Fibroblast of gingiva (primary cell): ENCODE measurements at places on chromosomes 3 and 15.

DNA sequence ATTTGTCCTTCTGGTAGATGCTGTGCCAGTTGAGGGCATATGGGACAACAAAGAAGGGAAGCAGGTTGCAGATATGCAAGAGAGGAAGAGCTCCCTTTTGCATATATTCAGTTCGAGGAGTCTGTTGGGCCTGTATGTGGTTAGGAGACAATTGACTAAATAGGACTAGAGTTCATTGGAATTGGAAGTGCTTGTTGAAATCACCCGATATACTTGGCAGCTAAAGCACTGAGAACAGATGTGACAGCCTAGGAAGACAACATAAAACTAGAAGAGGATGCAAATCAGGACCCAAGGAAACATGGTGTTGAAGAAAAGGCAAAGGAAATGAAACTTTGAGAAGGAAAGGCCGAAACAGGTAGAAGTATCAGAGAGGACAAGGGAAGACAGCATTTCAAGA, 215.2 kb upstream of the P2RY1 start:
- DNase-seq: no peak

- peak; percentile 97 for DNase-seq
Measured at GRCh38 chr15:65869126-65869953, at the start of gene RAB11A. Gene RAB11A (plus strand): TSS chr15:65869491. CDS start chr15:65869586, 95 bp downstream.

DNA sequence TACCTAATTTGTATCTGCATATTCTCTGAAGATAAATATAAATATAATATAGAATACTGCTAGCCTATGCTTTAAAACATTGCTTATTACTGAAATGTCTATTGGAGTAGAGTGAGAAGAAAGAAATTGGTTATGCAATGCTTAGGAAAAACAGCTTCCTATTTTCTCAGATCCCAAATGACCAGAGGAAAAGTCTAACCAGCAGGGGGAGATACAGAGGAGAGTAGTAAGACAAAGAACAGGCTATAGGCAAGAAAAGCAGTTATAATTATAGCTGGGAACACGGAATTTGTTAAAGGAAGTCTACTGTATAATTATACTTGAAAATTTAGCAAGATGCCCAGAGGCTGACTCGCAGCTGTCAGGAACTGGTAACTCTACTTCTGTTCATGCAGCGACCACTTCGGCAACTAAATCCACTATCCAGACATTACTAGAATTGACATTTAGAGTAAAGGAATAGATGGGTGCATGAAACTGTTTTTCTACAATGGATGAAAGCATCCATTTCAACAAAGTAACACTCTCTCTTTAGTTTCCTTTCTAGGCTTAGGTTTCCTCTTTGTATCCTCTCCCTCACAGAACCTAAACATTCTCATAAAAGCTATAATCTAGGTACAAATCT, 97.2 kb downstream of the TBC1D5 start:
- peak; percentile 70 for DNase-seq

DNA sequence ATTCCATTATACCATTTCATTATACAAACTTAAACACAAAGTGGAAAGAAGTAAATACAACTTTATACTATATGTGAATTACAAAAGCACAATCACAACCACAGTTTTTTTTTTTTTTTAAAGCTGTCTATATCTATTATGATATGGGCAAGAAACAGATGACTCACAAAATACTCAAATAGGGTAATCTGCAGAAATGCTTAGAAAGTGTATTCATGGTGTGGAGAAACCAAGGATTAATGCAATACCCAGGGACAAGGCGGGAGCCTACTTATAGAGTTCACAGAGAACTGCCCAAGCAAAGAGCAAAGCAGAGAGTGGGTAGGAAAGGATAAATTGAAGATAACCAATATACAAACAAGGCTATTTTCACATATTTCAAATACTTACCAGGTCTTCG, 332.0 kb downstream of the FHIT start:
- DNase-seq: no peak

DNA sequence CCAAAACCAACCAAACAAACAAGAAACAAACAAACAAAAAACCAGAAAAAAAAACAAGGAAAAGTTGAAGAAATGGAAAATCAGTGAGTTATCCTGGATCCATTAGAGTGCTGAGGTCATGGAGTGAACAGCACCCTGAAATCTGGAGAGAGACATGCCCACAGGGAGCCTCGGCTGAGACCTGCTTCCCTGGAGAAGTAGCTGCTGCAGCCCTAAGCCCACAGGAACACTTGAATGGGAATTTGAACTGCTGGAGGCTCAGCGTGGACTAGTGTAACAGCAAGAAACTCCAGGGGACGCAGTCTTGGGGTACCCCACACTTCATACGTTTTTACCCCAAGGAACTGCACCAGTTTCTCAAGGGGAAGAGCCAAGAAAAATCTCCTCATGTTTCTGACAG, 144.1 kb upstream of the UBE3A start:
- DNase-seq: no peak

GRCh38 chr3:142977399-142977728, 13.9 kb upstream of the PAQR9 start:
- DNase-seq: no peak

- DNase-seq: no peak
Measured at GRCh38 chr3:127161236-127161635, 31.7 kb upstream of the PRR23E start.

DNA sequence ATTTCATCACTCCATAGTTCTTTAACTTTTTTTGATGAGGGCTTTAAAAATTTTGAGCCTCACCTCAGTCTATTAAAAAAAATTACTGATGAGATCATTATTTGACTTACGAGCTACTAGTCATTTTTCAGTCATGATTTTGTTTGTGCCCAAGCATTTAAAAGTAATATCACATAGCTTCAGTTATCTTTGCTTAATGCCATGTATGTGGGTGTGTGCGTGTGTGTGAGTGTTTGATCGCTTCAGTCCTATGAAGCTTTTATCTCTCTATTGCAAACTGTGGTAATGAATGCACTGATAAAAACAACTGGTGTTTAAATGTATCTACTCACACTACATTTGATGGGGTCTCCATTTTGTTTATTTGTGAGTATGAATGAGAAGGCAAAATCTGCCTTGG, 49.8 kb downstream of the RSRC1 start:
- no peak for DNase-seq

- DNase-seq: no peak
Measured at GRCh38 chr3:38644016-38644661, 5.3 kb downstream of the SCN5A start.

GRCh38 chr3:11059090-11059798, 66.7 kb downstream of the SLC6A1 start:
- DNase-seq: peak; percentile 44

GRCh38 chr3:15064299-15064834, 748 bp downstream of the MRPS25 start:
- DNase-seq: peak; percentile 18

GRCh38 chr15:65056868-65057548, 10.8 kb downstream of the RASL12 start:
- DNase-seq: no peak

DNA sequence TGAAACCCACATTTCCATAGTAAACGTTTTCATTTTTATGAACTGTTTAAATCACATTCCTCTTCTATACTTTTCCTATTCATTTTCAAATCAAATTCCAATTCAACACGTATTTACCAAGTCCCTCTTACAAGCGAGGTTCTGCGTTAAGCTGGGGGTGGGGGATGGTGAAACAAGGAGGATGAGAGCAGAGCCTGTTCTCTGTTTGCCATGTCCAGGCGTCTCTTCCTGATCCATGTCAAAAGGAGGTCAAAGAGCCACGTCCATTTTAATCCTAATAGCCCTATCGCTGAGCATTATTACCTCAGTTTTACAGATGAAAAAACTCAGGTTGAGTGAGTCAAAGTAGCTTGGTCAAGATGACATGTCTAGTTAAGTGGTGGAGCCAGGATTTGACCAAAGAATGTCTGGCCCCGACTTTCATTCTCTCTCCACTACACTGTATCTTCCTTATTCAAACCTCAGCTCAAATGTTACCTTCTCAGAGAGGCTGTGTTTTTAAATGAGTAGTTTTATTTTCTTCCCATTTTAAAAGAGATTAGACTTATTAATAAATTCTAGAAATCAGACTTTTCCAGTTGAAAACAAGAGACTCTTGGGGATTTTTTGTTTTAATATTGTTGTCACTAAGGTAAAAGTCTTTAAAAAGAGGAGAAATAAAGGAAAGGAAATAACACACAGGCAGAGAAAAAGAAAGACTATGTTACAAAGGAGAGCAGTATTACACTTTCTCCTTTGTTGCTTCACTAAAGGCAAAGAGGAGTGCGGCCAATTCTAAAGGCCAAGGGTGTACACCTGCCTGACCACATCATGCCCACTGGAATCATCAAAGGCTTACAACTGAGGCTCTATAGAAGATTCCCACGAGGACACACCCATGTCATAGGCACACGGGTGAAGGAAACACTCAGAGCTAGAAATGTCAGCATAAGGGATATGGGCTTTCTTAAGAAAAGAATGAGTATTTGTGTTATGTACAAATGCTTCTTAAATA, 42.4 kb downstream of the MYO5A start:
- no peak for DNase-seq

DNA sequence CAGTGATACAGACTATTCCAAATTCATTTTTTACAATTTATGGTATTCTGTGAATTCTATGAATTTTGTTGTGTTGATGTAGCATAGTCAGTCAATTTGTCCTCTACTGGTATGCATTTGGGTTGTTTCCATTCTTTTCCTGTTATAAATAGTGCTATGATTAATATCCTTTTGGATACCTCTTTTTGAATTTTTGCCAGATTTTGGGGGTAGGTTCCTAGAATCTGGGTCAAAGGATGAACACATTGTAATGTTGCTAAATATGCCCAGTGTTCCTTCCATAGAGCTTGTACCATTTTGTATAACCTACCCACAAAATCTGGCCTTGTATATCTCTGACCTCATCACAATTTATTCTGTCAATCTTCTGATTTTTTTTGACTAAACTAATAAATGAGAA, 44.4 kb upstream of the C3orf38 start:
- peak; percentile 11 for DNase-seq

- no peak for DNase-seq
Measured at GRCh38 chr3:9406856-9407626, 9.6 kb downstream of the SETD5 start.
